Memory B cell (primary cell): ENCODE measurements at places on chromosomes 6 and 20.
A peak's percentile ranks its signal among the peaks of the same experiment; 100 is the strongest.

DNA sequence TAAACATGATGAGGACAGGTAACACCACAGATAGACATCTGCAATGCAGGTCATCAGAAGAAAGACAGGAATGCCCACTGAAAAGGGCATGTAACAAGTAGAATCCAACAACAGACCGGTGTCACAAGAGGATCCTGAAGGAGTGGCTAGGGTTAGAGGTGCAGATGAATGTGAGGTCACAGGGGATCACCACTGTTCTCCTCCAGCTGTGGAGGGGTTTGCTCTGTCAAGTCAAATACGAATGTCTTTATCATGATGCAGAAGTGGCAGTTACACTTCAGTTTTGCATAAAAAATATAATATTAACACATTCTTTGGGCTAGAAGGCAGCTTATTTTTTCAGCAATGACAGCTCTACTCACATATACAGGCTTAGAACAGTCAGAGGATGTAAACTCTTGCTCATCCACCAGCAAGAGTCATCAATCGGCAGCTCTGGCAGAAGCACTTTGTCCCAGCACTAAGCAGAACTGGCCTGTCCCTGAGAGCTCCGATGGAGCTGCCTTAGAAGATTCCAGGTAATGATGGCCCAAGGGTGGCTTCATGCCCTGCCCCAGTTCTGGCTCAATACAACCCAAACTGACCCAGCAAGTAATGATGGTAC is 130.4 kb upstream of the TRAF3IP2 start:
- peak overlapping the region; percentile 84 for H3K27ac ChIP-seq
- no peak overlapping the region for H3K4me3 ChIP-seq
- DNase-seq = no peak

DNA sequence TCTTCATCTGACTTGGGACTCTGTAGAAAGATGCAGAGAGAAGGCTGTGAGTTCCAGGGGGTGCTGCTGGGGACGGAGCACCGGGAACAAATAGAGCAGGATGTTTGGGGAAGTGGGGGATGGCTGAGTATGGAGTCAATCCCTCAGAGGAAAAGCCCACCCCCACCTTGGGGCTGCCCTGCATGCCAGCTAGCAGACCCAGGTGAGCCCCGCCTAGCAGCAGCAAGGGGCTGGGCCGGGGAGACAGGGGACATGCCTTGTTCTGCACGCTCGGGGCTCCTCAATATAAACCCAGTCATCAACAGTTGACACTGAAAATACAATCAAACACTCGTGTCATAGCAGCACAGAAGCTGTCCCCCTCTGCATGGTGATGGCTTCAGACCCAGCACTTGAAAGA is 74.6 kb downstream of the NINL start:
- H3K4me3 ChIP-seq = no peak overlapping the region
- no peak for DNase-seq
- no peak overlapping the region for H3K27ac ChIP-seq
- peaks cover 5% of the 10 kb centered on the region for H3K27me3 ChIP-seq
- no peaks in the 10 kb centered on the region for H3K4me1 ChIP-seq

GRCh38 chr6:61909486-61909885 is 376.5 kb downstream of the KHDRBS2 start:
- H3K27ac ChIP-seq = no peak overlapping the region
- no peaks in the 10 kb centered on the region for H3K27me3 ChIP-seq
- no peak overlapping the region for H3K4me3 ChIP-seq
- no peak for DNase-seq
- no peaks in the 10 kb centered on the region for H3K4me1 ChIP-seq

DNA sequence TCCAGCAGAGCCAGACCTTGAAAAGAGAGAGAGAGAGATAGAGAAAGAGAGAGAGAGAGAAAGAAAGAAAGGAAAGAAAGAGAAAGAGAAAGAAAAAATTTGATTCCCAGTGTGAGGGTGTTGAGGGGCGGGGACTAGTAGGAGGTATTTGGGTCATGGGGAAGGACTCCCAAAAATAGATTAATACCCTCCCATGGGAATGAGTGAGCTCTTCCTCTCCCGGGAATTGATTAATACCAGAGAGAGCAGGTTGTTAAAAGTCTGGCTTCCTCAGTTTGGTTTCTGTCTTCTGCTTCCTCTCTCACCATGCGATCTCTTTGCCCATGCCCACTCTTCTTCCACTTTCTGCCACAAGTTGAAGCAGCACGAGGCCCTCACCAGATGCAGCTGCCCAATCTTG is 28.8 kb upstream of the CFAP206 start:
- no peaks in the 10 kb centered on the region for H3K36me3 ChIP-seq
- no peak for DNase-seq
- peak overlapping the region; percentile 6 for H3K4me3 ChIP-seq

- H3K27me3 ChIP-seq = peaks cover 12% of the 10 kb centered on the region
- peaks cover 26% of the 10 kb centered on the region for H3K4me1 ChIP-seq
- H3K36me3 ChIP-seq = no peaks in the 10 kb centered on the region
- no peak for DNase-seq
- H3K27ac ChIP-seq = no peak overlapping the region
Measured at GRCh38 chr6:16236631-16237199, 1.7 kb upstream of the GMPR start.

DNA sequence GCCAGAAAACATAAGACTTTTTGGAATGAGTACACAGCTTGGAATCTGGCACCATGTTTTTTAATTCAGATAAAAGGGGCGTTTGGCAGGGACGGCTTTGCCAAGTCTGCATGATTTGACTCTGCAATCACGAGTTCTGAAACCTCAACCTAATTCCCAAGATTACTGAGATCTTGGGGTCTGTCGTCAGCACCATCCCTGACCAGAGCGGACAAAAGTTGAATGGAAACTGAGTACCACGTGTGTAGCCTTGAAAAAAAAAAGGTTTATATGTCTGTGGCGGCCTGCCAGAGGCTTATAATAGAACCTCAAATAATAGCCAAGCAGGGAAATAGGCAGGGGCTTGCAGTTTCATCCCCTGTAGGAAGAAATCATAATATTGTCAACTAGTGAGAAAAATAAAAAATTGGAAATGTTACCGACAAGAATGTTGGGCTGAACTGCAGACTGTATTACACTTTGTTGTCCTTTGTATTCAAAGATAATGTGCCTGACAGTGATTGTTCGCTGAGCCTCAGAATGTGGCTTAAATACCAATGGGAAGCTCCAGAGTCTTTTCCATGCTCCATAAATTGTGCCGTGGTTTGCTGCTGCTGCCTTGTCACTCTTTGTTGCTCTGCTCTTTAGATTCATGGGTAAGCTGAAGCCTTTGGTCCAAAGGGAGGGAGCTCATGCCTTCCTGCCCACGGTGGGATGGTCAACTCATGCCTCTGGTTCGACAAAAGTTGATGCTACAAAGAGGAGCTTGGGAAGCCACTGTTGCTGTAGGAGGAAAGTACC is 118.8 kb upstream of the ARID1B start:
- H3K27me3 ChIP-seq = peaks cover 2% of the 10 kb centered on the region
- DNase-seq = no peak
- H3K4me1 ChIP-seq = peaks cover 8% of the 10 kb centered on the region
- no peak overlapping the region for H3K4me3 ChIP-seq

DNA sequence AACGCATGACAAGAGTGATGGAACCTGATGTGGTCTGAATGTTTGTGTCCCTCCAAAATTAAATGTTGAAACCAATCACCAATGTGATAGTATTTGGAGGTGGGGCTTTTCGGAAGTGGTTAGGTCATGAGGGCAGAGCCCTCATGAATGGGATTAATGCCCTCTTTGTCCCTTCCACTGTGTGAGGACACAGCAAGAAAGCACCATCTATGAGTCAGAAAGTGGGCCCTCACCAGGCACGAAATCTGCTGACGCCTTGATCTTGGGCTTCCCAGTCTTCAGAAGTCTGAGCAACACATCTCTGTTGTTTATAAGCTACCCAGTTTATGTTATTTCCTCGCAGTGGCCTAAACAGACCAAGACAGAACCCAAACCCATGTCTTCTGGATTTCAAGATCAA is 244.0 kb upstream of the JAG1 start:
- no peak for DNase-seq
- H3K27ac ChIP-seq = no peak overlapping the region
- H3K4me1 ChIP-seq = no peaks in the 10 kb centered on the region
- H3K36me3 ChIP-seq = no peaks in the 10 kb centered on the region

DNA sequence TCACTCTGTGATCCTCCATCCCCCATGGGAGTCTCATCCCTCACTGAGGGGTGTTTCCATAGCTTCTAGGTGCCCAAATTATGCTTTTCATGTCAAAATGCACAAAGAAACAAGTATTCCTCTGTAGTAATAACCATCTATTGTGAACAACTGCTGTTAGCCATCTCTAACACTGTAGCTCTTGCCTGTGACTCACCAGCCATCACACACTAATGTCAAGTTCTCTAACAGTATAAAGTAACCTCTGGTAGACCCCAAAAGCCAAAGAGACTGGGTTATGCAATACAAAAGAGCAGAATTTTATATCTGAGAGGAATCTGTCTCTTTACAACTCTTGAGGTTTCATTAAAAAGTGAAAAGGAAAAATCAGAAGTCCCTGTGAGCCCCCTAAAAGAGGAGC is 25.4 kb upstream of the IYD start:
- peaks cover 8% of the 10 kb centered on the region for H3K4me1 ChIP-seq
- H3K4me3 ChIP-seq = no peak overlapping the region
- no peak for DNase-seq
- no peaks in the 10 kb centered on the region for H3K36me3 ChIP-seq
- peaks cover 3% of the 10 kb centered on the region for H3K27me3 ChIP-seq
- no peak overlapping the region for H3K27ac ChIP-seq

DNA sequence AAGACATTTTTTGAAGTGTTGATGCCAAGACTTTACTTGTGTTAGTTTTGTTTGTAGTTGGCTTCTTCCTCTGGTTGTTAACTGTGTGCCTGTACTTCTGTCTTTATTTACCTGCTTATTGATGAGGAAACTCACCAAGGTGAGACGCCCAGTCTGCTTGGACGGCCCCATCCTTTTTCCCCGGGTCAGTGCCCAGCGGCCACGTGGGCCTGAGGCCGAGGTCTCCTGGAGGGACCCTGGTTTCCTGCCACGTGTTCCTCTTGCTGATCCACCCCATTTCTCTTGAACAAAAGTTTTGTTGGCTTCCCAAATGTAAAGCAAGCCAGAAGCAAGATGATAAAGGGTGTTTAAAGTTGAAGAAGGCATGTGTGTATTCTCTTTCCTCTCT is 24.8 kb downstream of the DUSP22 start:
- DNase-seq = no peak
- no peaks in the 10 kb centered on the region for H3K27me3 ChIP-seq
- peaks cover 12% of the 10 kb centered on the region for H3K36me3 ChIP-seq
- H3K4me1 ChIP-seq = peaks cover 55% of the 10 kb centered on the region
- peak overlapping the region; percentile 93 for H3K27ac ChIP-seq

DNA sequence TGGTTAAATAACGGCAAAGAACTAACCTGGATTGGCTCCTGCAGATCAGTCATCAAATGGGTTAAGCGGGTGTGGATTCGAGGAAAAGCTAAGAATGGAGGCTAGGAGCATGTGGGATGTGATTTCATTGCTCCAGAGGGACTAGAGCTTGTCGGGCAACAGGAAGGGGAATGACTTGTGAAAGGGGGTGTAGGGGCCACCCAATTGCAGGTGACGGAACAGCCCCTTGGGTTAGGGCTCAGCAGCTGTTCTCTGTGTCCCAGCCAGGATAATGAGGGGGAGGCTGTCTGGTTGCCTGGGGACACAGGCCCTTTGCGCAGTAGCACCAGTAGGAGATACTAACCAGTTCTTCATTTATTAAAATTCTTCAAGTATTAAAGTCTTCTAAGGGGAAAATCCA is 25.0 kb upstream of the MRPS18A start:
- H3K4me1 ChIP-seq = peaks cover 43% of the 10 kb centered on the region
- peaks cover 2% of the 10 kb centered on the region for H3K27me3 ChIP-seq
- no peaks in the 10 kb centered on the region for H3K36me3 ChIP-seq

- H3K27ac ChIP-seq = no peak overlapping the region
- no peaks in the 10 kb centered on the region for H3K4me1 ChIP-seq
- H3K4me3 ChIP-seq = no peak overlapping the region
- no peaks in the 10 kb centered on the region for H3K27me3 ChIP-seq
- no peaks in the 10 kb centered on the region for H3K36me3 ChIP-seq
Measured at GRCh38 chr20:14775778-14776177, 438.4 kb upstream of the FLRT3 start.

GRCh38 chr6:80366714-80367113 is 260.2 kb downstream of the BCKDHB start:
- no peaks in the 10 kb centered on the region for H3K4me1 ChIP-seq
- H3K36me3 ChIP-seq = peaks cover 6% of the 10 kb centered on the region
- no peaks in the 10 kb centered on the region for H3K27me3 ChIP-seq
- no peak overlapping the region for H3K27ac ChIP-seq
- no peak for DNase-seq
- H3K4me3 ChIP-seq = no peak overlapping the region

- no peak overlapping the region for H3K27ac ChIP-seq
- no peak overlapping the region for H3K4me3 ChIP-seq
- H3K27me3 ChIP-seq = no peaks in the 10 kb centered on the region
- no peak for DNase-seq
Measured at GRCh38 chr20:60228255-60228654, 270.0 kb downstream of the CDH26 start.

GRCh38 chr20:9582137-9582536 is 67.7 kb downstream of the LAMP5 start:
- H3K27me3 ChIP-seq = no peaks in the 10 kb centered on the region
- no peak overlapping the region for H3K27ac ChIP-seq
- H3K36me3 ChIP-seq = no peaks in the 10 kb centered on the region
- no peaks in the 10 kb centered on the region for H3K4me1 ChIP-seq
- DNase-seq = no peak
- H3K4me3 ChIP-seq = no peak overlapping the region

- DNase-seq = no peak
- no peak overlapping the region for H3K4me3 ChIP-seq
- H3K36me3 ChIP-seq = peaks cover 44% of the 10 kb centered on the region
- peak overlapping the region; percentile 55 for H3K27ac ChIP-seq
Measured at GRCh38 chr20:44973053-44973452, 6.7 kb downstream of the STK4 start.

DNA sequence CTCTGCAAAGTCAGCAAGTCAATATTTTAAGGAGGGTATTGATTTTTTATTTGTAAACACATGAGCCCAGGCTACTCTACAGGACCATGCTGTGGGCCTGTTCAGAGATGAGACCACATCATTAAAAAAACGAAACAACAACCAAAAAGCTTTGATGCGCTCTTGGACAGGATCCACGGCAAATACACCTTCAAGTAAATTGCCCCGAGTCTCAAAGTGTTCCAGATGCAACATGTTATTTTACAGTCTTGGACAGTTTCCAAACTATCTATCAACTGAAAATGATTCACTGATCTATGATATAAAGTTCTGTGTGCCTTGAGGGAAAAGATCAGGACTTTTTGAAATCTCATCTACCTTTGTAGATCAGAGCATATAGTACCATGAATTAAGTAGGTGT is 25.8 kb upstream of the CARMIL1 start:
- no peak for DNase-seq
- H3K36me3 ChIP-seq = no peaks in the 10 kb centered on the region
- H3K27ac ChIP-seq = no peak overlapping the region
- H3K27me3 ChIP-seq = peaks cover 4% of the 10 kb centered on the region

- no peak for DNase-seq
- H3K27ac ChIP-seq = peak overlapping the region; percentile 99
- peaks cover 22% of the 10 kb centered on the region for H3K36me3 ChIP-seq
- H3K4me3 ChIP-seq = peak overlapping the region; percentile 99
- peaks cover 2% of the 10 kb centered on the region for H3K27me3 ChIP-seq
- peaks cover 10% of the 10 kb centered on the region for H3K4me1 ChIP-seq
Measured at GRCh38 chr20:43458422-43458924, 777 bp downstream of the SRSF6 start.

- H3K4me3 ChIP-seq = no peak overlapping the region
- H3K4me1 ChIP-seq = no peaks in the 10 kb centered on the region
- no peak overlapping the region for H3K27ac ChIP-seq
- H3K27me3 ChIP-seq = peaks cover 5% of the 10 kb centered on the region
- H3K36me3 ChIP-seq = peaks cover 3% of the 10 kb centered on the region
- DNase-seq = no peak
Measured at GRCh38 chr6:166052837-166053236, 114.8 kb downstream of the TBXT start.

- no peak overlapping the region for H3K4me3 ChIP-seq
- no peaks in the 10 kb centered on the region for H3K27me3 ChIP-seq
- peaks cover 47% of the 10 kb centered on the region for H3K4me1 ChIP-seq
- H3K27ac ChIP-seq = peak overlapping the region; percentile 96
- peak; percentile 68 for DNase-seq
Measured at GRCh38 chr6:33589731-33590530, 9.9 kb upstream of the BAK1 start.
